ENCODE measurements at places on chromosomes 2 and 18.

- DNase-seq, result no peak
These were observed 7.1 kb upstream of the ZFP36L2 start for GRCh38 chr2:43233218-43234212.

DNA sequence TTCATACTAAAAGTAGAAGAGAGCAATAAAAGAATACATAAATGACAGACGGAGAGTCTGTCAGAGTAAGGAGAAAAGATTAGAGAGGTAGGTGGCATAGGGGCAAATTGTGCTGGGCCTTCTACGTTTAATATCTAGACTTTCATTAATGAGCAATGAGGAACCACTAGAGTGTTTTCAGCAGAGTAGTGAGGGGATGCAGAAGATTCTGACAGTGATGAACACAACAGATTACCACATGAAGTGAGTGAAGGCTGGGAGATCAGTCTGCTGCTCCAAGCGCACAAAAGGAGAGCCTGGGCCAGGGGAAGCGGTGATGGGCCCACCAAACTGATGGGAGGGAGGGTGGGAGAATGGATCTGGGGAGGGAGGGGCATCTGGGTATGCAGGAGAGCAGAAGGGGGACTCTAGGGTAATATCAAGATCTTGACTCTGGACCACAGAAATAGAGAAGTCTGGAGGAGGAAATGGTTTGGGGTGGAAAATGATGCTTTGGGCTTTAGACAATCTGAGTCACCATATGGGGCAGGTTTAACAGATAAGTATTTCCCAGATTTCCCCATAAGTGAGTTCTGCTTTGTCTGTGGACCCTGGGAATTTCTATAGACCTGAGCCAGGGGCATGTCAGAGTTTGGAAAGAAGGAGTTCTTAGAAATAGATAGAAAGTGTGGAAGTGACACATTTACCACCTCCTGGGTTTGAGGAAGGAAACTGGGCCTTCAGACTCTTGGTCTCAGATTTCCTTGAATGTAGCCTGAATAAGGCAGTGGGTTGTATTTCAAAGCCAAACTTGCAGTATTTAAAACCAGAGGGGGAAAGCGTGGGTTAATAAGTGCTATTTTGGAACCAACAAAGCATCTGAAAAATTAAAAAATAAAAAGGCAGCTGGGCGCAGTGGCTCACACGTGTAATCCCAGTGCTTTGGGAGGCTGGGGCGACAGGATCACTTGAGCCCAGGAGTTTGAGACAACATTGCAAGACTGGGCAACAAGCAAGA, 15.0 kb upstream of the IL1A start:
- DNase-seq, result no peak

DNA sequence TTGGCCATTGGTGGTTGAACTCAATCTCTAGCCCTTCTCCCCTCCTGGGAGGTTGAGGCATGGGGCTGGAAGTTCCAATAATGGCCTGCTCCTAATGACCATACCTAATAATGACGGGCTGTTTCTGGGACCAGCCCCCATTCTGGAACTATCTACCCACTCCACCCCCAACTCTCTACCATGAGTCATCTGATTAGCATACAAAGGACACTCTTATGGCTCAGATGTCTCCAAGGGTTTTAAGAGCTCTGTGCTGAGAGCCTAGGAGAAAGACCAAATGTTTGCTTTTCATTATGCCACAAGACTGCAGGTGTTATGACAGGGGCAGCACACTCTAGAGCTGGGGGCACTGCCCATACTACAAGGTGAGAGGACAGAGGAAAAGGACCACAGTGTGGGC, 137.0 kb upstream of the NCKAP5 start:
- no peak for DNase-seq

DNA sequence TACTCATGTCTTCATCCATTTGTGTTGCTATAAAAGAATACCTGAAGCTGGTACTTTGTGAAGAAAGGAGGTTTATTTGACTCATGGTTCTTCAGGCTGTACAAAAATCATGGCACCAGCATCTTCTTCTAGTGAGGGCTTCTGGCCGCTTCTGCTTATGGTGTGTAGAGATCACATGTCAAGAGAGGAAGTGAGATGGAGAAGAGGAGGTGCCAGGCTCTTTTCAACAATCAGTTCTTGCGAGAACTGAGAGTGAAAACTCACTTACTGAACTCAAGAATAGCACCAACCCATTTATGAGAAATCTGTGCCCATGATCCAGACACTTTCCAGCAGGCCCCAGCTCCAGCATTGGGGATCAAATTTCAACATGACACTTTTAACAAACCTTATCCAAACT, 30.0 kb upstream of the BARD1 start:
- DNase-seq, result no peak

GRCh38 chr18:11520536-11520935, 88.9 kb upstream of the SLC35G4 start:
- DNase-seq, result no peak
